ENCODE measurements at places on chromosomes 5 and 9.

DNA sequence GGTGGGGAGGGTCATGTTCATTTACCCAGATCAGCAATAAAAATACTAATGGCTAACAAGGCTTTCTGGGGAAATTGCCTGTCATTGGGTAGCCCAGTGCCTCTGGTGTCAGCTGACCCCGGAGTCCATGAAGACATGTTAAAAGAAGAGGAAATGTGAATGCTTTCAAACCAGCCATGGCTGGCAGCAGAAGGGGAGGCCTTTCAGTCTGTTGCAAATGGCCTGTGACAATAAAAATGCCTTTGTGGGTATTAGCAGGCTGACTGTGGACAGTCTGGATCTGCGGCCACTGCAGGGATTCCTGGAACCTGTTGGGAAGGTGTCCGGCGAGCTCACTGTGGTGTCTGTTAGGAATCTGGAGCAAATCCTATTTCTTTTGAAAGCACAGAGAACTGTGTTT, 7.5 kb downstream of the ABL1 start:
- DNase-seq, result no peak

GRCh38 chr5:132064140-132064539, 3.7 kb downstream of the IL3 start:
- no peak for DNase-seq

DNA sequence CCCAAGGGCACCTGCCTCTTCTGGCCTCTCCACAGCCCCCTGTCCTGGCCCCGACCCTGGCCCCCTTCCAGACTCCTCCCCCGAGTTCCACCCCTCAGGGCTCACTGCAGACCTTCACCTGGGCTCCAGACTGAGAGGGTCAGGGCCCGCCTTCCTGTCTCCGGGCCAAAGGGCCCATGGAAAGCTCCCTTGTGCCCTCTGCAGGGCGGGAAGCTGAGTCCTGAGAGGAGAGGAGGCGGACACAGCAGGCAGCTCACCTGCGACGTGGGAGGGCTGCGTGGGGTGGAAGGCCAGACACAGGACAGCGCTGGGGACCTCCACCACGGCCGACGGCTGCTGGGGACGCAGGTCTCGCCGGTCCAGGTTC, 20.6 kb downstream of the DYNC2I2 start:
- peak; percentile 50 for DNase-seq

- DNase-seq, result no peak
Observed at GRCh38 chr9:134842321-134842720, 38.3 kb upstream of the FCN2 start.

DNA sequence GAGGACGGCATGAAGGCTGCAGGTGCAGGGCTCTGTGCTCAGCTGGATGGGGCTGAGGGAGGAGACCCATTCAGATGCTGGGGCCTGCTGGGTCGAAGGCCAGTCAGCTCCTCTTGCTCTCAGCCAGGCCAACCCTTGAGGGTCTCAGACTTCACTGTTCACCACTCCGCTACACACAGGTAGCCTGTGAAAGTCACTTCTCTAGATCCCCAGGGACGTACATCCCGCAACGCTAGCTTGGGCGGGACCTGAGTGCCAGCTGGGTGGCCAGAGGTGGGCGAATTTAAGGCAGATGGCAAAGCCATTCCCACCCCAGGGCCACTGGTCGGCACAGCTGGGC, 42.2 kb upstream of the FCN1 start:
- DNase-seq, result no peak

- DNase-seq, result no peak
Observed at GRCh38 chr9:8241201-8241600, 441.6 kb upstream of the DMAC1 start.

DNA sequence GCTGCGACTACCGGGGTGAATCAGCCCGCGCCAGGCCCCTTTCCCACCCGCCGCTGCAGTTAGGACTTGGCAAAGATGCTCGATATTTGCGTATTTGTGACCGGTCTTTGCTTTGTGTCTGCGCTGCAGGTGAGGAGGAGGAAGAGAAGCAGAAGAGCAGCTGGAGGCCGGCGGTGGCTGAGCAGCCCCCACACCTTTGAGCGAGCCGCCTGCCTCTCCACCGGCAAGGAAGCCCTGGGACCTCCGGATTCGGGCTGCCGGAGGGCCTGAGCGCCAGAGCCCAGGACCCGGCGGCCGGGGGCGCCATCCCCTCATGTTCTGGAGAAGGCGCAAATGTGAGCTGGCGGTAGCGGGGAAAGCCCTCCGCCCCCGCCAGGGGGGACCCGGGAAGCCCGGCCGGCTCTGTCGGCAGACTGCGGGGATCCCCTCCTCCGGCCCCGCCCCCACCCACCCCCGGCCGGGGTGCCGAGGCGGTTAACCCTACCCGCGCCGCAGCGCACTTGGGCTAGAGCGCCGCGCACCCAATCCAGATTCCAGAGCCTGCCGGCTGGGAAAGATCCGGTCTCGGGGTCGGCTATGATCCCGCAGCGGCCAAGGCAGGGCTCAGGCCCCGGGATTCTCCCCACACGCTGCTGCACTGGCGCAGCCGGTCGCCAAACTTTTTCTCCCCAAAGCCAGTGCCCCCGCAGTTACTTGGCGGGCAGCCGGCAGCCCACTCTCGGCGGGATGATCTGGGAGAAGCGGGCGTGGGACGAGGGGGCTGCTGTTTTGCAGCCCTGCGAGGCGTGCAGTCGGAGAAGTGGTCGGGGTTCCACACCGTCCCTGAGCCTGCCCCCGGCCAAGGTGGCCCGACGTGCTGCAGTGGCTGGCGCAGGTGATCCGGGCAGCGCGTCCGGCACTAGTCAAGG, 800 bp upstream of the KCNN2 start:
- no peak for DNase-seq

DNA sequence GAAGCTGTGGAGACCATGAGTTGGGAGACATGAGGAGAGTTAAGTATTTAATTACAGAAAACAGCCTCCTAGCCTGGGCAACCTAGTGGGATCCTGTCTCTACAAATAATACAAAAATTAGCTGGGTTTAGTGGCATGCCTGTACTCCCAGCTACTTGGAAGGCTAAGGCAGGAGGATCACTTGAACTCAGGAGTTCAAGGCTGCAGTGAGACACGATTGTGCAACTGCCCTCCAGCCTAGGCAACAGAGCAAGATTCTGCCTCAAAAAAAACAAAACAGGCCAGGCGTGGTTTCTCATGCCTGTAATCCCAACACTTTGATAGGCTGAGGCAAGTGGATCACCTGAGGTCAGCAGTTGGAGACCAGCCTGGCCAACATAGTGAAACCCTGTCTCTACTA, 52.6 kb downstream of the AQP7 start:
- DNase-seq, result no peak

DNA sequence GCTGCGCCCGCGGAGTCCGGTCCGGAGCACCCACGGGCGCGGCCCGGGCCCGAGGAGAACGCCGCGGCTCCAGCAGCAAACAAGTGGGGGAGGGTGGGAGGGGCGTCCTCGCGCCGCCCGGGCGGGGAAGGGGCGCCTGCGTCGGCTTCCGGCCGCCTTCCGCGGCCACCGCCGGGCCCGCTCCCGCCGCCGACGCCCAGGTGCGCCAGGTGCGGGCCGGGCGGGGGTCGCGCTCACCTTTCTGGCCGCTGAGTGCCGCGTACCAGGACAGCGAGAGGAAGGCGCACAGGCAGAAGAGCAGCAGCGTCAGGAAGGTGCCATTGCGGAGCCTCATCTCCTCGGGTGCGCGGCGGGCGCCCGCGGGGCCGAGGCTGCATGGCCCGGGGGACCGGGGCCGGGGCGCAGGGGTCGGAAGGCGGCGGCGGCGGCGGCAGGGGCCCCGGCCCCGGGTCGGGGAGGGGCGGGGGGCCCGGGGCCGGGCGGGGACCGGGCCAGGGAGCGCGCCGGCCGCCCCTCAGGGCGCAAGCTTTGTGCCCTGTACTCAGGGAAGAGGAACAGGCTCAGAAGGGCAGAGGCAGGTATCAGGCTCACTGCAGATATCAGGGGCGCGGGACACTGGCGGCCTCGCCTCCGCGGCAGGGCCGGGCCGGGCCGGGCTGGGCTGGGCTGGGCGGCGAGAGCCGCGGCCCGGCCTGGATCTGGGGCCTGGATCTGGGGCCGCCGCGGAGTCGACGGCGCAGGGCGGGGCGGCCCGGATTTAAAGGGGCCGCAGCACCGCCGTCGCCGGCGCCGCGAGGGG, at the start of gene MGAT4B:
TSS of gene MGAT4B (minus strand) at position 617 of the 799 bp plus-strand sequence. CDS start at position 334, 283 bp downstream.
- DNase-seq, result peak; percentile 71

- peak; percentile 32 for DNase-seq
Observed at GRCh38 chr9:13719446-13719845, 440.0 kb upstream of the MPDZ start.

DNA sequence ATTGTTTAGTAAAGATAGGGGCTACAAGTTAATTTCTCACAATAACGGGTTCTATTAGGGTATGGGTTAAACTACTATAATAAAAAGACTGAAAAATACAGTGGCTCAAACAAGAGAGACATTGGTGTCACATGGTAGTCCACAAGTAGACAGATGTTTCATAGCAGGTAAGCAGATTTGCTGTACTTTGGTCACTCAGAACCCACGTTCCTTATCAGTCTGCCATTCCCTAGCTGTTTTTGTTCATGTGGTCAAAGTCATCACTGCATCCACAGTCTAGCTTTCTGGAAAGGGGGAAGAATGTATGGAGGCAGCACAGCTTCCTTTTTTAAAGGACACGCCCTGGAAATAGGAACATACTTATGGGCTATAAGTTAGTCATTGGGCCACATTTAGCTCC, 73.0 kb downstream of the SLC12A2 start:
- no peak for DNase-seq

DNA sequence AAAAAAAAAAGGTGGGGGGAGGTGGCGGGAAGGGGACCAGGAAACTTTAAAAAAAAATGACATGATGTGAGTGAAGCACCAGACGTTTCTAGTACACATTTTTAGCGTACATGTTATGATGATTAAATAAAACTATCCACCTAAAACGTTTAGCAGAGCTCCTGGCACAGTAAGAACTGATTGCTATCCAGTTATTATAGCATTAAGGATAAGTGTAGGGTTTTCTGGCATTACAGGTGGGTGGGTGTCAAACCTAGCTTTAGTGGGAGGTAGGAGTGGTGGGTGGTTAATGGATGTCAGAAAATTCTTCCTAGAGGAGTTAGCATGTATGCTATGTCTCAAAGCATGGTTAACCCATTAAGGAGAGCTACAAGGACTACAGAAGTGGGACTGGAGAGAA, 2329.5 kb downstream of the MAT2B start:
- DNase-seq, result no peak

DNA sequence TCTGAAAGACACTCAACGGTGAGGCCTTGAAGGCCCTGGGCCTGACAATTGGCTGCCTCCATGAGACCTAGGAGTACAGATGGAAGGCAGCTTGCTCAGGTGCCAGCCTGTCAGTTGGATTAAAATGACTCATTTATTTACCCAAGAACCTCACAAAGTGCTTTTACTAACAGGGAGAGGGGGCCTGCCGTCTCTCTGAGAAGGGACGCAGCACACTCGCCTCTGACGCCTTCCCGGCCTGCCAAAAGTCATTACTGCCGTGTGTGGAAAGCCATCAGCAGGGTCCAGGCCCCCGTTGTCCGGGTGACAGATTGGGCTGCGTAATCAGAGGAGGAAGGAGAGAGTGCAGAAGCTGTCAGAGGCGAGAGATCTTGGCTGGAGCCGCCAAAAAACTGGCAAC, 32.4 kb downstream of the DDX31 start:
- DNase-seq, result no peak

DNA sequence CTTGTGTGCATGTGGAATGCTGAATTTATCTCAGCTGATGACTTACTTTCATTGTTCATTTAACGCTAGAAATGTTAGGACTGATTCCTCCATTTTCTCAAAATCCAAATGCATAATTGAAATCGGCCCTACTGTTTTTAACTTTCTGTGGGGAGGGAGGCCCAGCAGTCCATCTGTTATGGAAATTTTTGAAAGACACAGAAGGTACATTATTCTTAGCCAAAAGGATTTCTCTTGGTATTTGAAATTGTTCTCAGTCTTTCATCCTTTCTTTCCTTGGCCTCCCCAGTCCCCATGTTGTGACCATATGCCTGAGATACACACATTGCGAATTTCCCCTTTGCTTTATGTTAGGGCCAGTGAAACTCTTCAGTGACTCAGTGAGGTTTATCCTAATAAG, 549.9 kb downstream of the IRX1 start:
- no peak for DNase-seq

DNA sequence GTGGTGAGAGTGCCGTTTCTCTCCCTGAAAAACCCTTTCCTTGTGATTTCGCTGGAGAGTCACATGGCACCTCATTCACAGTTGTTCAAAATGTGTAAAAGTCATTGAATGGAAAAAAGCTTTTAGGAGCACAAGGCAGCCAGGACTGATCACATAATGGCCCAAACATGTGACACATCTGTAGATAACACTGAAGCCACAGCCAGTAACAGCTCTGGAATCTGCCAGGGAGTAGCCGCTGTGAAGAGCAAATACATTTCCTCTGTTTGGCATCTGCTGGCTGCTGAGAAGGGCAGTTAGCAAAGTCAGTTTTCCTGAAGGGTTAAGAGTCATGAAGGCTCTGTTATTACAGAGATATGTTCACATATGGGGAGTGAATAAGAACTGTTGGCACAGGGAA, 271.8 kb downstream of the NNT start:
- DNase-seq, result peak; percentile 54

DNA sequence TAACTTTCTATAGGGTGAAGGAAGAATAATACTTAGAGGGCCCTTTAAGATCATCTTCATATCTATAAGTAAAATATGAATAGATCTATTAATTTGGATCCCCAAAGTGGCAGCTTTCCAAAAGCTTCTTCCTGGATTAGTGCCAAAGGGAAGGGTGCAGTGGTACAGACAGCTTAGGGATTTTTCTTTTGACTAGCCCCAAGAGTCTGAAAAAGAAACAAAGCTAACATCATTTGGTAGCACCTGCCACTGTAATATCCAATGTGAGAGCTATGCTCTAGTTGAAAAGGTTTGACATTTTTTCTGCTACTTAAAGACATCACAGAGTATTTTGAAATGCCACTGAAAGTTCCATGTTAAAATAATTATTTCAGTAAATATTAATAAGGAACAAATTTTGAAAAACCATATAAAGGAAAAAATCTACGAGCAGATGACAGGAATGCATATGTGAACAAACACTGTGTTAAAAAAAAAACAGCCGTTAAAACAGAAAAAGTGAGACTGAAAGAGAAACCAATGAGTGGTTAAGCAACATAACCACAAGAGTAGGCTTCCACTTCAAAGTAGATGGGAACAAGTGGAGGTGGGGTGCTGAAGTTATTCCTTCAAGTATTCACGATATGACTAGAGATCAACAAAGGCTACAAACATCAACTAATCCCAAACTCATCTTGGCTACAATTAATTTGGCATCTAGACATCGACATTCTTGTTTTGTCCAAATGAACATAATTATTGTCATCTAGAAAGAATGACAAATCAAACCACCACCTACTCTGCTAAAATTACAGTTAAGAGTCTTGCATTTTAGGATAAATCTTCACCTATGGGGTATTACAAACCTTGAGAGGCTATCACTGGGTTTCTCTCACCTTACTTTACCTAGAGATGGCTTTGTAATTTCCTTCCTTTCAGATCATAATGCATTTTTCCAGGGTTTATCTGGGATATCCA, 137.5 kb downstream of the CPLANE1 start:
- no peak for DNase-seq
